ENCODE measurements at places on chromosomes 7 and 10. TPM values are rescaled to one million over a fixed set of nuclear protein-coding genes. Genes with fewer than 3 reads are reported as not detected.

KCP gene
- total RNA-seq: 6.1 TPM

- H3K27ac ChIP-seq: no peak overlapping the region
- DNase-seq: no peak
- peaks cover 2% of the 10 kb centered on the region for H3K36me3 ChIP-seq
- H3K4me1 ChIP-seq: no peaks in the 10 kb centered on the region
- no peak overlapping the region for H3K4me3 ChIP-seq
These were observed 54.9 kb upstream of the ZMIZ2 start for GRCh38 chr7:44693641-44694313.

DNA sequence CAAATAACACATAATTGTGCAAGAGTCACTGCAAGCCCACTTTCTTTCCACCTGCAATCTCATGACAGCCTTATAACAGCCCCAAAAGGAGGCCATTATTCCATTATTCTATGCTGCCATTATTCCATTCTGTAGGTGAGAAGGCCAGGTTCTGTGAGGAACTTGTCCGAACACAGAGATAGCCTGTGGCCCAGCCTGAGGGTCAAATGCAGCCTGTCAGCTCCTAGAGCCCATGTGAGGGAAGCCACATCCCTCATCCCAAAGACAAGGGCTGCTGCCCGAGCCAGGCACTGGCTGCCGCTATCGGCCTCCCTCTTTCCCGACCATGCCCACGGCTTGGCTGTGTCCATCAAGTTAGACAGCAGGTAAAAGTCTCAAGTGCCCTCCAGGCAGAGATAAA, 24.1 kb upstream of the C10orf71 start:
- DNase-seq: no peak
- no peak overlapping the region for H3K27ac ChIP-seq
- H3K4me3 ChIP-seq: no peak overlapping the region

DNA sequence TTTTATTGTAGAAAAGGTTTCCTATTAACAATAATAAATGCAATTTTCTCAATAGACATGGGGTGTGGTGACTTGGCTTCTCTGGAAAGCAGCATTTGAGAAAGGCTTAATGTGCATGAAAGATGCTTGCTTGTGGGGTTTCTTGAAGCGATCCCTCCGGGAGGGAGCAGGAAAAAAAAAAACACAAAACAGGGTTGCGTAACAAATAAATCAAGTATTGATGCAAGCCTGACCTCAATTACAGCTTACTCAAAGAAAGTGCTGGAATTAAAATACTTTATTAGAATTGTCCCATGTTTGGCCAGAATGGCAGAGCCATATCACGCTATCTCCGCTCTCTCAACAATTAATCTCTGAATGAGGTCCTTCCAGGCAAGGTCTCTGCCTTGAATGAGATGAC, 1612.5 kb downstream of the REEP3 start:
- no peak for DNase-seq
- no peak overlapping the region for H3K27ac ChIP-seq
- H3K4me1 ChIP-seq: no peaks in the 10 kb centered on the region

GRCh38 chr7:11207565-11207964, 233.9 kb downstream of the PHF14 start:
- H3K4me3 ChIP-seq: no peak overlapping the region
- no peaks in the 10 kb centered on the region for H3K27me3 ChIP-seq
- no peaks in the 10 kb centered on the region for H3K4me1 ChIP-seq

- H3K4me3 ChIP-seq: no peak overlapping the region
- no peak overlapping the region for H3K27ac ChIP-seq
- no peaks in the 10 kb centered on the region for H3K4me1 ChIP-seq
- H3K27me3 ChIP-seq: no peaks in the 10 kb centered on the region
- H3K36me3 ChIP-seq: no peaks in the 10 kb centered on the region
- DNase-seq: no peak
These were observed 138.5 kb upstream of the COBL start for GRCh38 chr7:51455086-51455485.

ERCC6 gene
- total RNA-seq: 48.4 TPM

- no peak for DNase-seq
- H3K36me3 ChIP-seq: no peaks in the 10 kb centered on the region
- no peak overlapping the region for H3K27ac ChIP-seq
- no peaks in the 10 kb centered on the region for H3K4me1 ChIP-seq
These were observed 5.0 kb upstream of the SORBS1 start for GRCh38 chr10:95566136-95566535.

PAX2 gene
- total RNA-seq: not detected

FZD1 gene
- total RNA-seq: 38.5 TPM

DNA sequence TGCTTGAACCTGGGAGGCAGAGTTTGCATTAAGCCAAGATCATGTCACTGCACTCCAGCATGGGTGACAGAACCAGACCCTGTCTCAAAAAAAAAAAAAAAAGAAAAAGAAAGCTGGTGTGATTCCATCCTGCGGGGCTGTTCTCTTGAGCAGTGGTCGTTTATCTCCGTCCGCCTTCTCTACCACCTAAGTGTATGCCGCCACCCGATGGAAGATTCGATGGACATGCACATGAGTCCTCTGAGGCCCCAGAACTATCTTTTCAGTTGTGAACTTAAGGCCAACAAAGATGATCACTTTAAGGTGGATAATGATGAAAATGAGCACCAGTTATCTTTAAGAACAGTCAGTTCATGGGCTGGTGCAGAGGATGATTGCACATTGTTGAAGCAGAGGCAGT, 65.7 kb downstream of the ABRAXAS2 start:
- no peak for DNase-seq
- H3K27me3 ChIP-seq: no peaks in the 10 kb centered on the region
- H3K36me3 ChIP-seq: no peaks in the 10 kb centered on the region
- H3K4me1 ChIP-seq: no peaks in the 10 kb centered on the region

- no peak overlapping the region for H3K4me3 ChIP-seq
- no peak overlapping the region for H3K27ac ChIP-seq
- no peak for DNase-seq
- no peaks in the 10 kb centered on the region for H3K4me1 ChIP-seq
- no peaks in the 10 kb centered on the region for H3K27me3 ChIP-seq
These were observed 24.6 kb downstream of the C7orf33 start for GRCh38 chr7:148615085-148615730.

DNA sequence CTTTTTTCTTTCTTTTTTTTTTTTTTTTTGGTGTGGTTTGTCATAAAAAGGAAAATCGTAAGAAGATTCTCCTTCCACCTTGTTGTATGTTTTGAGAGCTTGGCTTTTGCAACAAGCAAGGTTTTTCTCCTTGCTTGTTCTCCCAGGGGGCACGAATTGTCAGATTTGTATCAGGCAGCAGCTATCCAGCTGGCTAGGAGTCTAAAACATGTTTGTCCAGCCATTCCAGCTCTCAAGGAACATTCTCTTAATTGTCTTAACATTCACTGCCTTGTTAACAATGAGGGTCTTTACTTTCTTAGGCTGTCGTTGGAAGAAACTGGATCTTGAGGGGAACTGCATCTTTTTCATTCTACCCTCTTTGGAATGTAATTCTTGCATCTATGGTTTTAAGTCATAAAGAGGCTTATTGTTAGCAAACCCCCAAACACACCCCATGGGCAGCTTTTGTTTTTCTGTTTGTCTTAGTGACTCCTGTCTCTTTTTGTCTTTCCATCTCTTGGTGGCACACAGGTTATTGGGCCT, 14.6 kb downstream of the SHTN1 start:
- no peak for DNase-seq
- no peaks in the 10 kb centered on the region for H3K27me3 ChIP-seq
- H3K36me3 ChIP-seq: no peaks in the 10 kb centered on the region
- H3K4me1 ChIP-seq: no peaks in the 10 kb centered on the region
- no peak overlapping the region for H3K27ac ChIP-seq

GRCh38 chr7:5419539-5420066, 4.0 kb downstream of the TNRC18 start:
- H3K4me3 ChIP-seq: peak overlapping the region; percentile 93
- H3K27me3 ChIP-seq: no peaks in the 10 kb centered on the region
- H3K4me1 ChIP-seq: no peaks in the 10 kb centered on the region
- DNase-seq: peak; percentile 76

GRCh38 chr7:132240821-132241422, 335.3 kb downstream of the PLXNA4 start:
- no peak overlapping the region for H3K4me3 ChIP-seq
- H3K27me3 ChIP-seq: no peaks in the 10 kb centered on the region
- DNase-seq: no peak
- no peaks in the 10 kb centered on the region for H3K36me3 ChIP-seq

DNA sequence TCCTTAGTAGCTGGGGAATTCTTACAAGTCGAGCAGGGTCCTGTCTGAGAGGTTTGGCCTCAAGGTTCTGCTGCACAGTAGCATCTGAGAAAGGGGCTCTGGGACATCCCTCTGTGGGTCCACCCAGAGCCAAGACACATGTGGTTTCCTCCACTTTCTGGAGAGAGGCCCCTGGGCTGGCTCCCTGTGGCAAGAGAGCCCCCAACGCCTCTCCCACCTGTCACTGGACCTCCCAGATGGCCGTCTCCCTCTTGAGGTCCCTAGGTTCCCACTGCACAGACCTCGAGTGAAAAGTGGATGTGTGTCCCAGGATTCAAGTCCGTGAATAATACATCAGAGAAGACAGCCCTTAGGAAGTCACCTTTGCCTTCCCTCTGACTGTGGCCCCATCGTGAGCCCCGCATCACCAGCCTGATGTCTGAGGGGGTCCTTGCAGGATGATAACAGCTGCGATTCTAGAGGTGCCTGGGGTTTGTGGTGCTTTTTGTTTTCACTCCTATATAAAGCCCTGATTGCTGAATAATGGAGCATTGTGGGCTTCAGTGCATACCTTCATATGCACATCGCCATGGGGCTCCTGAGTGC, 319.0 kb downstream of the GLRX3 start:
- H3K4me3 ChIP-seq: no peak overlapping the region
- H3K27ac ChIP-seq: no peak overlapping the region
- H3K4me1 ChIP-seq: no peaks in the 10 kb centered on the region
- no peak for DNase-seq
- H3K27me3 ChIP-seq: no peaks in the 10 kb centered on the region

DNA sequence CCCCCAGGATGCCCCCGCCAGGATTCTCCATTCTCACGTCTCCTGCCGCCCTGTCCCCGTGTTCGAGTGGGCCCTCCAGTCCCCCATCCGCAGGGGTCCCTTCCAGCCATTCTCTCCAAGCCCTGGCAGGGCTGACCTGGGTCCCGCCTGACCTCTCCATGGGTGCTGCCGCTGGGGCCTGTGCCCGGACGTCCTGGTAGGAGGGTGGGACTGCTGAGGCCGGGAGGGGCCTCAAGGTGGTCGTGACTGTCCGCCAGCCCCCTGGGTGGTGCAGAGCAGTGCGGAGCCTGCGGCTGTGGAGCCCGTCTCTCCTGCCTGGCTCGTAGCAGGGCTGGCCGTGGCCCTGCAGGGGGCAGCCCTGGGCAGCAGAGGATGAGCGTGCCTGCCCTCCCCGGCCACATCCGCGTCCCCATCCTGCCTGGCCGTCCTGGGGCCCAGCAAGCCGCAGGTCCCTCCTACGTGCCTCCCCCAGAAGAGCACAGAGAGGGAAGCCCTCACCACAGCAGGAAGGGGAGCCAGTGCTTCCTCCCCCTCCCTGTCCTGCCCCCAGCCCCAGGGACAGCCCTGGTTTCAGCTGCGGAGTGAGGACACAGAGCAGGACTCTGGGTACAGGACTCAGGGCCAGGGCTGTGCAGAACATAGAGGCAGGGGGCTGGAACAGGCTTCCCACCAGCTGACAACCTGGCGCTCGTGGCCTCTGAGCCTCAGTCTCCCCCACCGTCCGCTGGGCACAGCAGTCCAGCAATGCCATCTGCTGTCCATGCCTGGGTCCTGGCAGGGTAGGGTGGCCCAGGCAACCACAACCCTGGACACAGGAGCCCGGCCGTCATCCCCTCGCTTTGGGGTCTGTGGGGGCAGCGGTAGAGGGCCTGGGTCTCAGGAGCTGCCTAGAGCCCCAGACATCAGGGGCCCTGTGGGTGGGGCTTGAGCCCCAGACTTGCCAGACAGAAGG, 1.5 kb upstream of the GRIFIN start:
- H3K36me3 ChIP-seq: no peaks in the 10 kb centered on the region
- no peak overlapping the region for H3K27ac ChIP-seq
- DNase-seq: peak; percentile 87
- no peaks in the 10 kb centered on the region for H3K27me3 ChIP-seq

SPDYE6 gene
- total RNA-seq: not detected

DNA sequence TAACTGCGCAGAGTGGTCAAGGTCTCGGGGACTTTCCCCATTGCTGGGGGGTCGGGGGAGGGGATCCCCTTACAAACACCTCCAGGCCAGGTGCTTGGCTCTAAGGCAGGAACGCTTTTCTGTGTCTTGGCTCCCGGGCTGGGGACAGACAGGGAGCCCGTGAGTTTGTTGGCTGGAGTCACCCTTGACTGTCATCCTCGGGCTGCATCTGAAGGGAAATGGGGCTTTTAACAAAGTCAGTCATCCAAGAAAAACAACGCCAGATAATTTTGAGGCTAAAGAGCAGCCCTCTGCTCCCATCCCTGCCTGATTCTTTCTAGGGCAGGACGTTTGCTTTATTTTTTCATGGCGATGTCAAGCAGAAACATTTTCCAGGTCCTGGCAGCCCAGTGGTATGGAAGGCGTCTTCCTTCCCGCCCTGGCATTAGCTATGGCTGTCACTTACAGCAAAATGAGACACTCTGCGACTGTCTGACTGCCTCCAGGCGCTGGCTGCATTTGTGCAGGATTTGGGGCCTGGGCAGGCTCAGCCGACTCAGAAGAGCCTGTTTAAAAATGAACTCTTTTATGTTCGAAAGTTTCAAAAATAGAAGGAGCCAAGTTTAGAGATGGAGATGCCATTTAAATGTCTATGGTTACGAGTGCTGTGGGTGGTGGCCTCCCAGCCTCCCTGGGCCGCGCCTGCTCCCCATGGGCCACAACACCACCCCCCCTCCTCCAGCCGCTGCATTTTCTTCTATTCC, 54.7 kb upstream of the TNS3 start:
- H3K27ac ChIP-seq: peak overlapping the region; percentile 91
- DNase-seq: no peak
- no peaks in the 10 kb centered on the region for H3K36me3 ChIP-seq

TRPV5 gene
- not detected for total RNA-seq

DNA sequence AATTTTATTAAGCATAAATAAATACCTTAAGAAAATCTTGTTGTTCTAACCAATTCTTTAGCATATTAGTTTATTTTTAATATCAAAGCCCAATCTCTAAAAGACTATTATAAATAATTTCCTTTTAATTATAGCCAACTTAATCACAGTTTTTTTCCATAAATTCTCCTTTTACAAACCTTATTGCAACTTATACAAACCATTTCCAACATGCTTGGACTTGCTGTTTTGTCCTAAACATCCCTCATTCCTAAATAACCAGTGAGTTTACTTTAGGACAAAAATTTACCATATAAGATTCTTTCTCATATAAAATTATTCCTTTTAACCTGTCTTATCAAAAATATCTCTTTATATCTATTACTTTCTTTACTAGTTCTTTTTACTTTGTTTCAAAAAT, 25.2 kb upstream of the LSM8 start:
- H3K27me3 ChIP-seq: no peaks in the 10 kb centered on the region
- no peak for DNase-seq
- H3K27ac ChIP-seq: no peak overlapping the region
- H3K36me3 ChIP-seq: no peaks in the 10 kb centered on the region

DNA sequence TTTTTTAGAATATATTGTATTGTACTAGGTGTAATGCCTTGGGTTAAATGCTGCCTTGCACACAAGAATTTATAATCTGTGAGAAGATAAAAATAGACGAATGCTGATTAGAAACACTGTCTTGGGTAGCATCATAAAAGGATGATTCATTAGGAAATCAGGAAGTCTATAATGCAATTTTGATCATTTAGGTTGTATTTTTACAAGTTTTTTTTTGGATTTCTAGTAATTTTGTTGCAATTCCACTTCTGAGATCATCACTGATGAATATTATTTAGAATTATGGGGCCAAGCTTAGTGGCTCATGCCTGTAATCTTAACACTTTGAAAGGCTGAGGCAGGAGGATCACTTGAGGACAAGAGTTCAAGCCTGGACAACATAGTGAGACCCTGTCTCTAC, 29.6 kb downstream of the WBP1L start:
- H3K4me3 ChIP-seq: no peak overlapping the region
- no peaks in the 10 kb centered on the region for H3K27me3 ChIP-seq
- no peaks in the 10 kb centered on the region for H3K36me3 ChIP-seq
- DNase-seq: no peak
- H3K4me1 ChIP-seq: no peaks in the 10 kb centered on the region

Measured in aorta (tissue), 5 donors.